Stimulated activated CD8-positive, alpha-beta memory T cell treated with anti-CD3 and anti-CD28 coated beads, Interleukin-7, amount 100 ng/mL, for 48 hours (primary cell): ENCODE measurements at places on chromosomes 5 and 9.
A peak's percentile ranks its signal among the peaks of the same experiment; 100 is the strongest.

DNA sequence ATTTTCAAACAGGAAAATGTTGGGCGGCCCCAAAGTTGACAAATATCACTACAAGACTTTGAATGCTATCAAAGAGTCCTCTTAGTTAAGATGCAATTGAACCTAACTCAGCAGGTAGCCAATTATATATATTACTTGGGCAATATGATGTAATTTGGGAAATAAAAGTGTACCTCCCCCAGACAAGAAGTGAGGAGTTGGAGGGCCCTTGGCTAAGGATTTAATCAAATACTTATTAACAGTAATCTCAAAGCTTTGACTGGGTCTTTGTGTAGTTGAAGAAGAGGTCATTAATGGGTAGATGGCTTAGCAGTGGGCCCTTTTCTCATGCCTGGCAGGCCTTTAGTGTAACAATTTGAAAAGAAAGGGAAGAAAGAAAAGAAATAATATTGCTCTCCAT lies 599.0 kb downstream of the CSNK1G3 start:
- no peak for DNase-seq

- DNase-seq: no peak
Observed at GRCh38 chr5:6261256-6261655, 117.1 kb downstream of the MED10 start.

DNA sequence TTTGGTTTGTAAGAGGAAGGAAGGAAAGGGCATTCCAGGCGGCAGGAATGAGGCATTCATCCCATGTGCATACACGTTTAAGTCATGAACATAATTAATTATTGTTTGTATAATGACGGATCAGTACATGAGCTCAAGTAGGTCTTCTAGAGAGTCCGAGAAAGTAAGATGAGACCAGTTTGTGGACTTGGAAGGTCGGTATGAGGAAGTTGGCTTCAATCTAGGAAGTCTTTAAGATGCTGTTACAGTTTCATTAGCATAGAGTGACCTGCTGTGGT lies 2.1 kb downstream of the GTF3C4 start:
- DNase-seq: no peak

DNA sequence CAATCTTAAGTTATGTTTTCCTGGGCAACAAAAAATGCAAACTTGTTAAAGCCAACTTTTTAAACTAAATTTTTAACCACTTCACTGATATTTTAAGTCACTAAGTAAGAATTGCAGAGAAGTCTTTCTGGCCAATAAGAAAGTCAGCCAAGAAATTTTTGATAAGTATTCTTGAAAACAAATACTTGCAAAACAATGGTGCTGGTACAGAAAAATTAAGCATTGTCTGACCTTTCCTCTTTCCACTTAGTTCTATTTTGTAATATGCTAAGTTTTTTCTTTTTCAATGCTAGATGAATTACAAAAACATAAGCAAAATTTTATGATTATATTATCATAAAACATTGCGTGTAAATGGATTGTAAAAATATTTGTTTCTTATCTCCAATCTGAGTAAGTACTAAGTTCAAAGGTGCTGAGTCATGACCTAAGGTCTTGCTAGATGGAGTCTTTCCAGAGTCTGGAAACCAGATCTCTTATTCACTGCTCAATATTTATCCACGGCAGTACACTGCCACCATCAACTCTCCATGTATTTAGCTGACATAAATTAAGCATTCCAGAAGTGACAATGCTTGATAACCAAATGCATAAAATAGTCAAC lies 139.7 kb downstream of the MEF2C start:
- no peak for DNase-seq

DNA sequence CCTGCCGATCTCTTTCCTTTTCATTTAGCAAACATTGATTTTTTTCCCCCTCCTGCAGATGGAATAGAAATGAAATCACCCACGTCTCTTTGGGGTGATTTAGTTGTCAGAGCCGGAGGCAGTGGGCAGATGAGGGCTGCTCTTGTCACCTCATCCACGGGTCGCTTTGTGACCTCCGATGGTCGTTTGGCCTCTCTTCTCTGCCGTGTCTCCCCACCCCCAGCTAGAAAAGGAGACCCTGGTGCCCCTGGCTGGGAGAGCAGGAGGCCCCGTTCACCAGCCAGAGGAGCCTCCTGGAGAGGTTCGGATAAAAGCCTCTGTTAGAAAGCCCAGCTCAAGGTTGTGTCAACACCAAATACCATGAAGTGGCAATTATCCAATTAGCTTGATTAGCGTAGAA lies 21.6 kb upstream of the RXRA start:
- DNase-seq: no peak

DNA sequence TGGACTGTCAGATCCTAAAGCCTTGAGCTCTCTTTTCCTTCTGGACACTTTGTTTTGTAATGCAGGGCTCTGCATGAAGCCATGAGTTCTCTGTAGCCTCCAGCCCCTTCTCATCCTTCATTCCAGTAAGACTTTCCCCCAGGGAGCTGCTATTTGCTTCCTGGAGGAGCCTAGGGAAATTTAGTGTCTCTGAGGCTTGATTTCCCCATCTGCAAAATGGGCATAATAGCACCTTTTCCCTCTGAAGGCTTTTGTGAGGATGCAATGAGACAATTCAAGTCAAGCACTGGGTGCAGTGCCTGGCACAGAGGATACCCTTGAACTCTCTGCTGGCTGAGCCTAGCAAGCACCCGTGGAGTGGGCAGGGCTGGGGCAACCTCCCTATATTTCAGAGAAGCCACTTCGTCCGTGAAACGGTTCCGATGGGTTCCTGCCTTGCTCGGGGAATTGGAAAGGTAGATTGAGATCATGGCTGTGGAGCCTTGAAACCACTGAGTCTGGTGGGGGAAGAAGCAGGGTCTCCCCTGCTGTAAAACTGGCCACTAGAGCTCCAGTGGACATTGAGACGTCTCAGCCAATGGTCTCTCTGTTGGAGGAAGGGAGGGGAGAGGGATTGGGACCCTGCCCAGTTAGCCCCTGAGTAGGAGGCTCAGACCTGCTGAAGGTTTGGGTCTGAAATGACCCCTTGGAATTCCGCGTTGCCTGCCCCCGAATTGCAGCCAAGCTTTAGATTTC lies 14.3 kb upstream of the DAB2IP start:
- DNase-seq: no peak

- no peak for DNase-seq
Observed at GRCh38 chr5:95595289-95595931, 24.5 kb upstream of the GPR150 start.

- DNase-seq: peak; percentile 50
Observed at GRCh38 chr9:129783516-129784361, 19.2 kb upstream of the TOR1B start.

DNA sequence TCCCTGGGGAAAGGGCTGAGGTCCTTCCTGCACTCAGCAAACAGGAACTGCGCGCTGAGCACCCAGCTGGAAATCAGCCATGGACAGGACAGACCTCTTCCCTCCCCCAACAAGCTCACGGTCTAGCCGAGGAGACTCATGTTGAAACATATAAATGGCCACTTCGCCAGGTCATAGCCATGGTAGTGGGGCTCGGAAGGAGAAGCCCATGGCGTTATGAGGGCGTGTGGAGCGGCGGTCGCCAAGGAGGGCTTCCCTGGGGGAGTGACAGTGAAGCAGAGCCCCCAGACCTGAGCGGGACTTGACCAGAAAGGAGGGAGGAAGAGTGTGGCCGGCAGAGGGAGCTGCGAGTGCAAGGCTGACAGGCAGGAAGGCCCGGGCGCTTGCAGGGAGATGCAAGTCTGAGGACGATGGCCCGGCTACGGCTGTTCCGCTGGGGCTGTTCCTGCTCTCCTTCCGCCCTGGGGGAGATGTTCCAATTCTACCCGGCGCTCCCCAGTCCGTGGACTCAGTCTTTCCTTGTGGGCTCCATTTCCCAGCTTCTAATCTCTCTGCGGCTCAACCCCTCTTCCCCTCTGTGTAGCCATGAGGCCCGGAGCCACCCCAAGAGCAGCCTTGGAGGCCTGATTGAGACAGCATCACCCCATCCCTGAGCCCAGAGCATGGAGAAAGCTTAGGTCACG lies 43.9 kb upstream of the PRRC2B start:
- peak; percentile 79 for DNase-seq

- no peak for DNase-seq
Observed at GRCh38 chr5:1735320-1735970, 64.2 kb downstream of the MRPL36 start.

DNA sequence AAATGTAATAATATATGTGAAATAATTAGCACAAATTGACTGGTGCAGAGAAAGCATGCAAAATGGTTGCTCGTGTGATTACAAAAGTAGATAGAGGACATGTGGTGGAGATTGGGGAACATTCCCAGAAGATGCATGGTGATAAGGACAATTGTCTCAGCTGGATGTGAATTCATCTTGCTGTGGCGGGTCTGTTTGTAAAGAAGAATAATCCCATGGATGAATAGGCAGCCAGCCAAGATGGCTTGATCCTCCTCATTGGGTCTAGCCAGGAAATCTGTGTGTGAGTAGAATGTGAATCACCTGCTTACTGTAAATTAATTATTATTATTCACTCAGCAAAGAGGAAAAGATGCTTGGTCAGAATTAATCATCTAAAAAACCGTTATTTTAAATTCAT lies 12.6 kb upstream of the DPYSL3 start:
- DNase-seq: no peak

DNA sequence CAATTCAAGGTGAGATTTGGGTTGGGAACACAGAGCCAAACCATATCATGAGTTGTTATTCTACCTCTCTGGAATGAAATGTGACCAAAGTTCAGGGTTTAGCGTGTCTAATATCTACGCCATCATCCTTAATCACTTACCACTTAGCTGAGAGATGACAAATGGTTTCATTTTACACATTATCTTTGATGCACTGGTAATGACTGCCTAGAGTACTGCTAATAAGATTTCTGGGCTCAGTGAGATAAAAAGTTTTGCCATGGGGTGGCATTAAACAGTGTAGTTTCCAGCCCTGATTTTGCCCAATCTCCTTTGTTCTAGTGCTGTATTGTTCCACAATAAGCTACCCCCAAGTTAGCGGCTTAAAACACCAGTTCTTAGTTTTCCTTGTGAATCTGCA lies 367.2 kb downstream of the MLLT3 start:
- DNase-seq: no peak

GRCh38 chr9:95777136-95777535 lies 98.4 kb upstream of the ERCC6L2 start:
- no peak for DNase-seq

DNA sequence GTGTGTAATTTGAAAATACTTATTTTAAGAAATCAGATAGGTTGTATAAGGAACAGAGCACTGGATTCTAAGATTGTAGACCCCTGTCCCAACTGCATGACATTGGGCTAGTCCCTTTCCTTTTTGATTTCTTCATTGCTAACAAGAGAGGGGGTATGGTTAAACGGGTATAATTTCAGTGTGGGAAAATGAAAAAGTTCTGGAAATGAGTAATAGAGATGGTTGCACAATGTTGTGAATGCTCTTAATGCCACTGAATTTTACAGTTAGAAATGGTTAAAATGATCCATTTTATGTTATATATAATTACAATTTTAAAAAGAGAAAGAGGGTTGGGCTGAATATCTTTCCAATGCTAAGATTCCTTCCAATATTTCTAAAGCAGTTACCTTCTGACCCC lies 103.3 kb upstream of the LHFPL2 start:
- DNase-seq: no peak

DNA sequence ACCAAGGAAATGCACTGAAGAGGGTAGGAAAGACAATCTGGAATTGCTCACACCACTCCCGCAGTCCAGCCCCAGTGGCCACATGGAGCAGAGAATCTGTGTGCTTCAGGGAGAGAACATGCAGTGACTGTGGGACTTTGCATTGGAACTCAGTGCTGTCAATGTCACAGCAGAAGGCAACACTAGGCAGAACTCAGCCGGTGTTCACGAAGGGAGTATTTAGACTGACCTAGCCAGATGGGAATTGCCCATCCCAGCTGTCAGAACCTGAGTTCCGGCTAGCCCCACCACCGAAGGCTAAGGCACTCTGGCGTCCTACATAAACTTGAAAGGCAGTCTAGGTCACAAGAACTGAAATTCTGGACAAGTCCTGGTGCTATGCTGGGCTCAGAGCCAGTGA lies 139.0 kb downstream of the AGTPBP1 start:
- no peak for DNase-seq

DNA sequence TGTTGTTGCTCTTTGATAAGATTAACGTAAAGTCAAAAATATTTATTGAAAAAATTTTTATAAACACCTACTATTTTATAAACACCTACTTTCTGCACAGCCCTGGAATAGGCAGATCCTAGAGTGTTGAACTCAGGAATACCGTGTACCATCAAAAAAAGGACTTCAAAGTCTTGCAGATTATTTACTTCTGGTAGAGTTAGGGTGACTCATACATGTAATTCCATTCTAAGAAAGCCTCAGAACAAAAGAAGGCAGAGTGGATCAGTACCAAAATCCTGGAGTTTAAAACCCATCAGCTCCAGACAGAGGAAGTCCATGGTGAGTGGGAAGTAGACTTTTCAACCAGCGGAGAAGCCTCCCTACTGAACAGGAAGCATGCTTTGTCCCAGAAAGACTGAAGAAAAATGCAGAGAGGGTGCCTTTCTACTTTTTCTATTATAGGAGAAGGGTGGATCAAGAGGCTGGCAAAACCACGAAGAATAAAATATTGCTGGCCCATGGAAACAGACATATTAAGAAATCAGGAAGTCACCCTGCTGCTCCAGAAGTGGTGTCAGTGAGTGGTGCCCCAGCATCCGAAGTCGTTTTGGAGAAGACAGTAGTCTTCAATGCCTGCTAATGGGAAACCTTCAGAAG lies 45.1 kb upstream of the DAB2 start:
- DNase-seq: no peak

DNA sequence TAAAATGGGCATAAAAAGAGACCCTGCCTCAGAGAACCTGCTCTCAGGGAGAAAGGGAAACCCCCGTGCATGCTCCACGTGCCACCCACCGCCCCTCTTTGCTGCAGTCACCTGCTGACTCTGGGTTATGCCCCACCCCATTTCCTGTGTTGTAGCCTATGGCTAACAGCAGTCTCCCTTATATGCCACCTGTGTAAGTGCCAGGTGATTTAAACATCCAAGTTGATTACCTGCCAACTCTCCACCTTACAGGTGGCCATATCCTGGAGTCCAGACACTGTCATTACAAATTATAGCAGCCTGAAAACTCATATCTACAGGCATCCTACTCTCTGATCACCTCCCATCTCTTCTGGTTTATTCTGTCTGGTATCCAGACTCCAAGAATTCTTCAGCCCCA lies 242.6 kb downstream of the HSPA4 start:
- DNase-seq: no peak

- no peak for DNase-seq
Observed at GRCh38 chr9:130696139-130696650, 2.6 kb downstream of the EXOSC2 start.

- DNase-seq: no peak
Observed at GRCh38 chr5:98121036-98121936, 652.2 kb upstream of the RGMB start.

- no peak for DNase-seq
Observed at GRCh38 chr9:112629671-112630485, 88.0 kb downstream of the INIP start.

GRCh38 chr5:94407023-94407422 lies 211.4 kb downstream of the KIAA0825 start:
- no peak for DNase-seq
